ENCODE measurements at places on chromosomes 7 and 10.

- no peak for DNase-seq
Observed at GRCh38 chr7:27181795-27182275, 3.2 kb downstream of the HOXA11 start.

DNA sequence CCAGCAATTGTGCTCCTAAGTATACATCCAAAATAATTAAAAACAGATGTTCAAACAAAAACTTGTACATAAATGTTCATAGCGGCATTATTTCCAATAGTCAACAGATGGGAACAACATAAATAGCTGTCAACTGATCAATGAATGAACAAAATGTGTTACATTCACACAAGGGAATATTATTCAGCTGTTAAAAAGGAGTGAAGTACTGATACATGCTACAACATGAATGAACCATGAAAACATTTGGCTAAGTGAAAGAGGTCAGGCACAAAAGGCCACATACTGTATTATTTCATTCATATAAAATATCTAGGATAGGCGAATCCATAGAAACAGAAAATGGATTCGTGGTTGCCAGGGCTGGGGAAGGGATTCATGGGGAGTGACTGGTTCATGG, 109.1 kb downstream of the CDH23 start:
- no peak for DNase-seq

DNA sequence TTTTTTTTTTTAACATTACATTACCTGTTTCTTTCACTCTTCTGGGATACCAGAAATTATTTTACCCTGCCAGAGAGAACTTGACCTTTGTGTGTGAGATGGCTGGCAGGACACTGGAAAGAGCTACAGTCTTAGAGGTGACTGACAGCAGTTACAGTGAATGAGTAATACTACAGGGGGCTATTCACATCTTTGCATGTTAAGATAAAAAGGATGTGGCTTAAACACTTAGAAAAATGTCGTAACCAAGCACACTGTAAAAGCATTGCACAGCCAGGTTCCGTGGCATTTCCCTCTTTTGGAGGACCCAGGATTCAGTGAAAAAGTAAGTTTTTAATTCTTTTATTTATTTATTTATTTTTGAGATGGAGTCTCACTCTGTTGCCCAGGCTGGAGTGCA, 18.8 kb upstream of the TBC1D12 start:
- no peak for DNase-seq

DNA sequence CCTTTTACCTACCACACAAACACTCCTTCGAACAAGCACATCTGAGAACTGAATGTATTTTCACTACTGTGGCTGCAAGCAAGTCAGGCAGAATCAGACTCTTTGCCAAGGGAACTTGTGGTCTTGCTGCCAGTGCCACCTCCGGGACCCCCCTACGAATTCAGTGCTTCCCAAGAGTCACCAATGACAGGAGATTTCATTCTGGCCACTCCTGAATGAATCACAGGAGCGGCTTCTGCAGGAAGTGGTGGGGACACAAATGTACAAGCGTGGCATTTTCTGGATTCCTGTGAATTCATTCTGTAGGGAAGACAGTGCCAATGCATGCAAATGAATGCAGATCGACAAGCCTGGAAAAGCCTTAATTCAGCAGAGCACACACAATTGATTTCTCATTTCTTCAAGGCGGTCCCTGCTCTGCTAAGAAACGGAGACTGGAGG, 161.2 kb downstream of the CAMK1D start:
- DNase-seq: no peak

- DNase-seq: no peak
Observed at GRCh38 chr7:3641582-3641981, 340.5 kb downstream of the SDK1 start.

DNA sequence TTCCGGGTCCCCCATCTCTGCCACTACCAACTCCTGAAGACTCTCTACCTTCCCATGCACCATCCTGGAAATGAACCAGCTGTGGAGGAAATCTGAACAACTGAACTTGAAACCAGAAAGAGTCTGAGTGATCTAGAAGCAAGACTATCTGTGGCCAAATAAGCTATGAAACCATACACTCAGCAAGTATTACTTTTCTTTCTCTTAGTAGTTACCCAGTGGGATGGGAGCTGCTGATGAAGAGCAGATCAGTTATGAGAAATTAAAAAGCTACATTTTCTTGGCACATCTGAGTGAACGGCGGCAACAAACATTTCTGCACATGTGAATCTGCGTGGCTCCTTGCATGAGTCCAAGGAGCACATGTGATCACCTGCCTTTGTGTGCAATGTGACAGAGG, 31.6 kb upstream of the AGK start:
- no peak for DNase-seq

DNA sequence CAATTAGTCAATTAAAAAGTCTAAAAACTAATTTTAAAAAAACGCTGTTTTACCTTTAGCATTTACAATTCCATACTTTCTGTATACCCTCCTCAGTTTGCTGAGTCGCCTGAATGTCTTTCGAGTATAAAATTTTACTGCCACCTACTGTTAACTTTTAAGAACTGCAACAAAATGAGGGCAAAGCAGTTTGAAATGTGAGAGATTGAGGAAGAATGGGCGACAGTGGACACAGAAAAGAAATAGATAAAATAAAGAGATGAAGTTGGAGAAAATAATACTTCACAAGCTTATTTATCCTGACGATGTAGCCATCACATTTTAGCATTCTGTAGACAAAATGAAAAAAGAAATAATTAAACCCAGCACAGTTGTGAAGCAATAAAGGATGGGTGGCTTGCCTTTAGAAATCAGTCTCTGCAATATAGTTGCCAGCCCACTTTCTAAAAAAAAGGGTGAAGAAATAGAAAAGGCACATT, 110.8 kb upstream of the PTN start:
- no peak for DNase-seq

DNA sequence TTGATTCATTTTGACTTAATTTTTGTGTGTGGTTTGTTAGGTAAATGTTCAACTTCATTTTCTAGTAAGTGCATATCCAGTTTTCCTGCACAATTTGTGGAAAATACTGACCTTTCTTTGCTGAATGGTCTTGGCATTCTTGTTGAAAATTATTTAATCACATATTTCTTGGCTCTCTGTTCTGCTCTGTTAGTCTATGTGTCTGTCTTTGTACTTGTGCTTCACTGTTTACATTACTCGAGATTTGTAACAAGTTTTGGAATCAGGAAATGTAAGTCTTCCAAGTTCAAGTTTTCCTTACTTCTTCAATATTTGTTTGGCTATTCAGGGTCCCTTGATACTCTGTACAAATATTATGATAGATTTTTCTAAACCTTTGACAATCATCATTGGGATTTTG, 838.2 kb upstream of the POM121L12 start:
- DNase-seq: no peak

DNA sequence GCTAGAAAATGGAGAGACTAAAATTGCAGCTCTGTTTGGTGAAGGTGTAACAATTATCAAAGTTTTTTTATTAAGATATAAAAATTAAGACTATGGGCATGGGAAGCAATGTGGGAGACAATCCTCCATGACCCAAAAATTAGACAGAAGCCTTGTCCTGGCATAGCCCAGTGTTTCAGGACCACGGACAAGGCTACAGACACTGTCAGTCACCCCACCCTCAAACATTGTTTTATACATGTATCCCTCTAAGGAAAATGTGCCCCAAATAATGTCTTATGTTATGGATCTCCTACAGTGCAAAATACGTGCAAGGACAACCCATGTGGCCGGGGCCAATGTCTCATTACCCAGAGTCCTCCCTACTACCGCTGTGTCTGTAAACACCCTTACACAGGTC, 24.0 kb downstream of the HABP2 start:
- no peak for DNase-seq

DNA sequence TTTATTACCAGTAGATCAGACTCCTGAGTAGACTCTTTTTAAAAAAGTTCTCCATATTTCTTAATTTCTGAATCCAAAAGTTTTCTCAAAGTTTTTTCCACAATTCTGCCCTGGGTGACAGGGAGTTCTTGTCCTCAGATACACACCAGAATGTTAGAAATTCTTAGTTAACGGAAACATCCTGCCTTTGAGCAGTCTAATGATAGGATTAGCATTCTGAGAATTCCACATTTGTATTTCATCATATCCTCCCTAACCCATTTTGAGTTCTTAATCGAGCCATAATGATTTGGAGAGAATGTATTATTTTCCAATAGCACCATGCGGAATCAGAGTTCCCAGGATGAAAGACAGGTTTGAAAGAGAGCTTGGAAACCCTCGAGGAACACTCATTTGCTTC, 28.9 kb upstream of the MRPS33 start:
- no peak for DNase-seq

- peak; percentile 2 for DNase-seq
Observed at GRCh38 chr10:88389456-88389855, 193.7 kb downstream of the RNLS start.

- no peak for DNase-seq
Observed at GRCh38 chr10:132644527-132645246, 107.1 kb downstream of the INPP5A start.

GRCh38 chr7:155744971-155745683, 67.1 kb downstream of the SHH start:
- no peak for DNase-seq

- DNase-seq: no peak
Observed at GRCh38 chr7:131095346-131095745, 232.3 kb upstream of the MKLN1 start.

- DNase-seq: no peak
Observed at GRCh38 chr10:124066781-124067714, 26.4 kb downstream of the CHST15 start.

DNA sequence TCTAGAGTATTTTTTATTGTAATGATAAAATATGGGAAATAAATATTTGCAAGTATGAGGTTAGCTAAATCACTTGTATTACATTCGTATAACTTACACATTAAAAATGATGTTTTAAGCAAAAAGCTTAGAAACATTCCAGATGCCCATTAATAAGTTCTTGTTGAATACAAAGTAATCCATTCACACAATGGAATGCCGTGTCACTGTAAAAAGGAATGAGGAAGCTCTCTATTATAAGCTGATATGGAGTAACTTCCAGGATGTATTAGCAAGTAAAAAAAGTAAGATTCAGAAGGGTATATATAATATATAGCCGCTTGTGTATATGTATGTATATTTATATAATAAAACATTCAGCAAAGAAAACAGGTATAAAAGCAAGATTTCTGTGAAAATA, 412.8 kb upstream of the MTPN start:
- DNase-seq: no peak

DNA sequence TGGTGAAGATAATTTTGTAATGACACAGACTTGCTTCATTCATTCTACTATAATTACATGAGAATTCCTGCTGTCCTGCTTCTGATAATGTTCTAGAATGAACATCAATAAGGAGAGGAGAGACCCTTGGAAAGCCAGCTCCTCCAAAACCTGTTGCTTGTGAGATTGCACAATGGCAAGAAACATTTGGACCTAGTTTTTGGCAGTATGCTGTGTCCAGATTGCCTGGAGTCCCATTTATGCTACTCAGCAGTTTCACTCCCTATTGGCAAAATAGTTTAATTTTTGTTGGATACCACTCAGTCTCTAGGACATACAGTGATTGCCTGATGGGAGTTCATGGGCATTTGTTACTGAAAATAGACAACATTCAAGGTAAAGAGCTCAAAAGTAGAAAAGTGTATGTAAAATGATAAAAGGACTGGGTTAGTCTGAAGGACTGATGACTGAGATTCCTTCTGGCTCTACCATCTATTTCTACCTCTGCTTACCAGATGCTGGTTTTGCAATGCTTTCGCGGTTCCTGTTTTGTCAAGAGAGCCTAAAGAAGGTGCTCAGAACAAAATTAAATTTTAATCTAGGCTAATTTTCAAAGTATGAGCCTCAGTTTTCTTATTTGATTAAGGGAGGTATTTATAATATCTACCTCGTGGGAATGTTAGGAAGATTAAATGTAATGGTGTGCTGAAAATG, 8.0 kb upstream of the ACTR3B start:
- no peak for DNase-seq

DNA sequence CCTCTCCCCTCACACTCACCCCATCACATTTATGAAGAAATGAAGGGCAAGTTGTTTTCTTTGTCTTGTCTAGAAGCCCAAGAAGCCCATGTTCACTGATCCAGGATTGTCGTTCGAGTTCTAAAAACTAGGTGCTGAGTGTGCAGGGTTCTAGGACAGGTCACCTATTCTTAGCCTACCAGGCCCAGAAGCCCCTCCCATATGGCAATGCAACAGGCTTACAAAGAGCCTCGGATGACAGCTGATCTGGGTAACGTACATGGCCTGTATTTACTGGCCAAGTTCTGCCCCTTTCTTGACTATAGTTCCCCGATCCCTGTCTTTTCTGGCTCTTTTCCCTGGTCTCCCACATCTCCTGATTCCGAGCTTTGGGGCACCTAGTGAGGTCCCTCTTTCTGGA, 160.9 kb downstream of the FZD1 start:
- DNase-seq: no peak

DNA sequence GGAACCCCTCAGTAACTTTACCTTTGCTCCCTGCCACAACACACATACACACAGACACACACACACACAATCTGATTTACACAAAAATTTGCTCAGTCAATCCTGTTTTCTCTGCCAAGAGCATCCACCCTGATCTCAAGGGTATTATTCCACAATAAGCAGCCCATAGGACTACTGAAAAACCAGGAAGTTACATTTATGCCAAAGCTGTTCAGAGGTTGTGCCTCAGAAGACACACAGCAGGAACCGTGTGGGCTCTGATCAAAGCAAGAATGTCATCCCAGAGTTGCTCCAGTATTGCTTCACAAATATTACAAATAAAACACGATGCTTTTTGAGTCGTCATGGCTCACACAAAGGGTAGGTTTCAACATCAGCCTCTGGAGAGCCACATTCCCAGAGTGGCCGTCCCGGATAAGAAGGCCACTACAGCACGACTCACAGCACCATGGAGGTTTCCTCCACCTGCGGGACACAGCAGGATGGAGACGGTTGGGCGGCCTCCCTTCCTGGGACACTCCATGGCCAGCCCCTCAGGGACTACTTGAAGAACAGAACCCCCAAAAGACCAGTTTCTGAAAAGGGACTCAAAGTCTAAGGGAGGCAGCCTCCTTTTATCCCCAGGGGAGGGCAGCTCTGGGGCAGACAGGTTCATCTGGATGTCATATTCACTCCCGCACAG, 1.6 kb downstream of the AIFM2 start:
- DNase-seq: no peak

DNA sequence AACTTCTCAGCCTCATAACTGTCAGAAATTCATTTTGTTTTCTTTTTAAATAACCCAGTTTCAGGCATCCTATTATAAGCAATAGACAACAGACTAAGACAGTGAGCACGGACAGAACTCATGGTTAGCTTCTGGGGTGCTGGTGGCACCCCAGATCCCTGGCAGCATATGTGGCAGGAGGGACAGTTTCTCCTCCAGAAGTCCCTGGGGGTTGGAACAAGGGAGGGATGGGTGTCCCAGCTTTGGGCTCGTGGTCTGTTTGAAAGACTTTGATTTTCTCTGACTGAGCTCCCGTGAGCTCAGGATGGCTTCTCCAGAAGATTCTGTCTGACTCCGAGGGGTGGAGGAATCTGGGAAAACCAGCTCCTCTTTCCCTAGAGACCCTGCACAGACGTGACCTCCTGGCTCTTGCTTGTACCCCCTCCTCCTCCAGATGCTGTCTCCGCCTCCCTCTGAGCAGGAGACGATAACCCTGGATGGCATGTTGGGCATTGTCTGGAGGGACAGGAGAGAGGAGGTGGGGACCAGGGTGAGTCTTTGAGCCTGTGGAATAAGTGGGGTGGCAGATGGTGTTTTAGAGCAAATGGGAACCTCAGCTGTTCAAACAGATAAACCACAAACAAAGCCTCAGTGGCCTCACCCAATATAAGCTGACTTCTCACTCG, 421.1 kb downstream of the GLRX3 start:
- DNase-seq: no peak

- no peak for DNase-seq
Observed at GRCh38 chr10:102796407-102797176, 40.6 kb downstream of the CYP17A1 start.

GRCh38 chr7:140640060-140640637, 464 bp downstream of the DENND2A start:
- peak; percentile 33 for DNase-seq
